ENCODE measurements at places on chromosomes 5 and 9.

DNA sequence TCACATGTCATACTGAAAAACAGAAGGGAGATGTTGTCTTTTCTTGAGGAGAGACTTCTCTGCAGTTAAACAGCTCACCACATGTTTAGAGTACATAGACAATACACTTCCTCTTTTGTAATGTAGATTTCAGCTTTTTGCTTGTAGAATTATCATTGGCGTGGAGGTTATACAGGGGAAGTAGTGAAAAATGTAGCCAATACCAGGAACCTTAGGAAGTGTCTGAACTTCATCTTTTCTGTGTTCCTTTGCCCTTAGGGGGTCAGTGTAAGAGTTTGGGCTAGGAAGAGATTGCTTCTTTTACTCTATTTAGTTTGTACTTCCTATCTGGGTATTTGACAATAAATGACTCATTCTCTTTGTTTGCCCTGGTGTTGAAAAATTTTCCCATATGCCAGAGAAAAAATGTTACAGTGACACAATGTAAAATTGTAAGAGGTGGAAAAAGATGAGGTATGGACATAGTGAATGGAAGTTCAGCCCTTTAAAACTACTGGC, 21.0 kb upstream of the CDKN2B start:
- no peak overlapping the region for H3K27ac ChIP-seq
- no peaks in the 10 kb centered on the region for H3K36me3 ChIP-seq
- no peak overlapping the region for H3K4me3 ChIP-seq
- no peaks in the 10 kb centered on the region for H3K27me3 ChIP-seq
- no peak for DNase-seq
- no peaks in the 10 kb centered on the region for H3K4me1 ChIP-seq

DNA sequence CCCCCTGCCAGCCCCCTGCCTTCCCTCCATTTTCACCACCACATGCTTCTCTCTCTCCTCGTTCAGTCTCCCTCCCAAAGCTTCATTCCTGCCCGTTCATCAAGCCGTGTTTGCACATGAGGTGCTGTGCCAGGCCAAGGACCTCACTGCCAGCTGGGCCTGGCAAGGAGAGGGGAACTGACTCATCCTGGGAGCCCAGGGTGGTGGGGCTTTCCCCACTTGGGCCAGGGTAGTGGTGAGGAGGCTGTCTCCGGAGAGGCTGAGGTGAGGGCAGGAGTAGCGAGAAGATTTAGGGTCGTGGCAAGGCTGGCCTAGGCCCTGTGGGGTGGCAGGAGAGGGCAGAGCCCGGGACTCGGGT, 30.4 kb upstream of the NOTCH1 start:
- DNase-seq = no peak
- H3K4me3 ChIP-seq = no peak overlapping the region
- H3K27me3 ChIP-seq = no peaks in the 10 kb centered on the region
- H3K4me1 ChIP-seq = no peaks in the 10 kb centered on the region
- no peak overlapping the region for H3K27ac ChIP-seq
- H3K36me3 ChIP-seq = no peaks in the 10 kb centered on the region

DNA sequence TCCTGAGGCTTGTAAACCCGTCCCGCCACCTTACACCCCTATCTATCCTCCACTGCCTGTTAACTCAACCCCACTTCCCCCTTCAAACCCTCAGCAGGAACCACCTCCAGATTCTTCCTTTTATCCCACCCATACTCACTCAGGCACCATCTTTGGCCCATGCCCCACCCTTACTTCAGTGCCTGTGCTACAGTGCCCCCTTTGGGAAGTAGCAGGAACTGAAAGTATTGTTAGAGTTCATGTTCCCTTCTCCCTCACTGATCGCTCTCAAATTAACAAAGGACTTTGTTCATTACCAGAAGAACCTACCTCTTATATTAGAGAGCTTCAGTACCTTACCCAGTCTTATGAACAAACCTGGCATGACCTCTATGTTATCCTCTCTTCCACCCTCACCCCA, 92.2 kb upstream of the MOCS2 start:
- no peaks in the 10 kb centered on the region for H3K27me3 ChIP-seq
- no peak for DNase-seq
- no peak overlapping the region for H3K27ac ChIP-seq
- no peak overlapping the region for H3K4me3 ChIP-seq
- no peaks in the 10 kb centered on the region for H3K36me3 ChIP-seq

DNA sequence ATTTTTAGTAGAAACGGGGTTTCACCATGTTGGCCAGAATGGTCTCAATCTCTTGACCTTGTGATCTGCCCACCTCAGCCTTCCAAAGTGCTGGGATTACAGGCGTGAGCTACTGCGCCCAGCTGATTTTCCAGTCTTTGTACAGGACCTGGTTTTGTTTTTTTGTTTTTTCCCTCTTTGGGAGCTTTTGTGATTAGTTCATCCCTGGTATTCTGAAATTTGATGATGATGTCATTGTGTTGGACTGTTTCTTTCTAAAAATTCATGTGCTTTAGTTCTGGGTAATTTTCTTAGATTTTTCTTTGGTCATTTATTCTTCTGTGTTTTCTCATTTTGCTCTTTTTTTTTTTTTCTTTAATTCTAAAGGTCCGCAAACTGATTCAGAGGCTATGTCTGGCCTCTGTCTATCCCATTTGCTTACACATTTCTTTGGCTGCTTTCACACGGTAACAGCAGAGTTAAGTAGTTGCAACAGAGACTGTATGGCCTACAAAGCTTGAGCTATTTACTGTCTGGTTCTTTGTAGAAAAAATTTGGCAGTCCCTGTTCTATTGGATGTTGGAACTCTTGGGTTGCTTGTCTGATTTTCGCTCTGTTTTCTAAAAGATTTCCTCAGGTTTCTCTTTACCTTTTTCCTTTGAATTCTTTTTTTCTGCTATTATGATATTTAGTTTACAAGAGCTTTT, 24.8 kb downstream of the STX17 start:
- H3K27ac ChIP-seq = peak overlapping the region; percentile 48
- H3K27me3 ChIP-seq = no peaks in the 10 kb centered on the region
- no peaks in the 10 kb centered on the region for H3K4me1 ChIP-seq
- no peak overlapping the region for H3K4me3 ChIP-seq

- DNase-seq = no peak
- no peaks in the 10 kb centered on the region for H3K36me3 ChIP-seq
These were observed 1.6 kb downstream of the ADAMTSL2 start for GRCh38 chr9:133536080-133536479.

- DNase-seq = no peak
- no peaks in the 10 kb centered on the region for H3K4me1 ChIP-seq
- no peak overlapping the region for H3K4me3 ChIP-seq
- H3K27ac ChIP-seq = no peak overlapping the region
- H3K36me3 ChIP-seq = peaks cover 30% of the 10 kb centered on the region
These were observed 32.0 kb downstream of the DDX31 start for GRCh38 chr9:132637801-132638200.

DNA sequence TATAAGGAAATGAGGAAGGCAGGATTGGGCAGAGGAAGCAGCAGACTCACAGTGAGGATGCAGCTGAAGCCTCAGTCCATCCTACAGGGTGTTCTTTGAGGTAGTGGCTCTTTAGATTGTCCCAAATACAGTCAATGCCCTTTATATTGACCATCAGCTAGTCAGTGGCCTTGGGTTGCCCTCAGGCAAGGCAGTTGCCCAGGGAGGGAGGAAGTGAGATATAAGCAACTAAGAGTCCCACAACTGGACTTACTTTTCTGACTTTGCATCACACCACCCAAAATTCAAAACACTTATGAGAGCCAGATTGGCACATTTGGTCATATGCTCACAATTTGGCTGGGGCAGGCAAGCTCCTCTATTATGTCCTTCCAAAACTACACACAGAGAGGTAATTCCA, 9.4 kb upstream of the SLC12A2 start:
- H3K36me3 ChIP-seq = no peaks in the 10 kb centered on the region
- H3K27ac ChIP-seq = no peak overlapping the region
- no peaks in the 10 kb centered on the region for H3K4me1 ChIP-seq
- no peak overlapping the region for H3K4me3 ChIP-seq
- H3K27me3 ChIP-seq = no peaks in the 10 kb centered on the region

- no peak for DNase-seq
- no peaks in the 10 kb centered on the region for H3K4me1 ChIP-seq
- H3K4me3 ChIP-seq = no peak overlapping the region
These were observed 206.6 kb downstream of the MAT2B start for GRCh38 chr5:163712011-163712410.

- no peaks in the 10 kb centered on the region for H3K36me3 ChIP-seq
- no peaks in the 10 kb centered on the region for H3K27me3 ChIP-seq
- peaks cover 47% of the 10 kb centered on the region for H3K4me1 ChIP-seq
- peak overlapping the region; percentile 79 for H3K4me3 ChIP-seq
- no peak overlapping the region for H3K27ac ChIP-seq
- DNase-seq = no peak
These were observed 1.2 kb downstream of the AP3S1 start for GRCh38 chr5:115842952-115843351.

DNA sequence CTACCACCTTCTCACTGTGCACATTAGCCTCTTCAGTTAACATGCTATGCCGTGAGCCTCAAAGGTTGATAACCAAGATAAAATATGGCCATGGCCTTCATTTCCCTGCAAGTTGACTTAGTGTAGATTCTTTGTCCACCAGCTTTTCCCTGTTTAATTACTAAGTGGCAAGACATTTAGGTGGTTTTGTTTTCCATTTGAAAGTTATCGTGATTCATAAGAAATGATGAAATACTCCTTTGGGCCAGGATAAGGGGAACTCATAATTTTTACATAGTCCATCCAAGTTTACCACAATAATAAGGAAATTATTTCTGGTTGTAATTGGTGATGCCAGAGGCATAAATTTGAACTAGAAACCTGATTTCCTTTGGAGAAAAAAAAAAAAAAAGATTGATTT, 609.6 kb downstream of the TAF11L14 start:
- no peak for DNase-seq
- H3K4me1 ChIP-seq = no peaks in the 10 kb centered on the region
- H3K27me3 ChIP-seq = no peaks in the 10 kb centered on the region
- H3K36me3 ChIP-seq = no peaks in the 10 kb centered on the region
- H3K27ac ChIP-seq = no peak overlapping the region

GRCh38 chr5:74252044-74252443, 388.5 kb downstream of the ENC1 start:
- no peaks in the 10 kb centered on the region for H3K36me3 ChIP-seq
- DNase-seq = no peak
- no peak overlapping the region for H3K27ac ChIP-seq
- H3K27me3 ChIP-seq = no peaks in the 10 kb centered on the region
- H3K4me3 ChIP-seq = no peak overlapping the region

DNA sequence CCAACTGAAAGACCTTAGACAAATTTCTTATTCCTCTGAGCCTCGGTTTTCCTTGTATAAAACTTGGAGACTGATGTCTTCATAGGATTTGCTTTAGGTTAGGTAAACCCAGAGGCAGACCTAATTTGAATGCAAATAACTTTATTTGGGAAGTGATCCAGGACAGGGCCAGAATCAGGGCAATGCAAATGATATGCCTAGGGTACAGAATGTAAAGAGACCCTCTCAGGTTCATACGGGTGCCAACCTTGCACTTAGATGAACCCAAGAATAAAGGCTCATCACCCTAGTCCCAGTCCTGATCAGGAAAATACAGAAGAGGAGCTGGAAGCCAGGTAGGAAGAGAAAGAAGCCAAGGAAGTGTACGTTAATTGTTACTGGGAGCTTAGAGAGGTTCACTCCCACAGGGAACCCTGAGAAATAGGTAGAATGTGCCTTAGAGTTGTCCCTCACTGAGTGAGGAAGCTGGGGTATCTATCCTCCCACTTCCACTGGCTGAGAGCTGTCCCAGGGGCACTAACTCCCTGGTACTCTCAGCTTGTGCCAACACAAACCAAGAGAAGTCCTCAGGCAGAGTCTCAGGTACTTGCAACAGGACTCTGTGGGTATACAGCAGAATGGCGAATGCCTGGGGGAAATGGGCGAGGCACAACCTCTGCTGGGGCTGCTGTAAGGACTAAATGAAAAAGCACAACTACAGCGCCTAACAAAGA, 3.1 kb upstream of the HK3 start:
- H3K36me3 ChIP-seq = no peaks in the 10 kb centered on the region
- no peaks in the 10 kb centered on the region for H3K4me1 ChIP-seq
- no peaks in the 10 kb centered on the region for H3K27me3 ChIP-seq

- H3K36me3 ChIP-seq = no peaks in the 10 kb centered on the region
- no peak overlapping the region for H3K27ac ChIP-seq
- no peaks in the 10 kb centered on the region for H3K4me1 ChIP-seq
- DNase-seq = no peak
- no peaks in the 10 kb centered on the region for H3K27me3 ChIP-seq
These were observed 224.7 kb downstream of the CAAP1 start for GRCh38 chr9:26667882-26668281.

DNA sequence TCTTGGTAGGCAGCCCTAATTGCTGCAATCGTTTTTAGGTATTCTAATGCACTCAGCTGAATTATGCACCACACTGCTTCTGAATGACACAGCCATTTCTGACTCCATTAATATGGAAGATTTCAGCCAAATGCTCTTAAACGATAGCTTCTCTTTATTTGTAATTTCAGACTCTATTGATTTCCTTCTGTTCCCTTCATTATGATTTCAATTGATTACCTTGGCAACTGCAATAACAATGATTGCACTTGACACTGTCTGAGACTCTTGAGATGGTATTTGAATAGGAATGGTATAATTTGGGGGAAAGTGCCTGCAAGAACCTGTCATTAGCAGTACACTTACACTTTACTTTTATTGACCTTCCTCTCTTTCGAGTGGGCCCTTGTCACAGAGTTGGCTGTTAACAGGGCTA, 296.1 kb upstream of the DMAC1 start:
- H3K27ac ChIP-seq = no peak overlapping the region
- H3K36me3 ChIP-seq = no peaks in the 10 kb centered on the region

GRCh38 chr5:128276537-128277216, 193.1 kb downstream of the SLC12A2 start:
- H3K36me3 ChIP-seq = no peaks in the 10 kb centered on the region
- DNase-seq = no peak
- no peaks in the 10 kb centered on the region for H3K27me3 ChIP-seq
- H3K27ac ChIP-seq = no peak overlapping the region

DNA sequence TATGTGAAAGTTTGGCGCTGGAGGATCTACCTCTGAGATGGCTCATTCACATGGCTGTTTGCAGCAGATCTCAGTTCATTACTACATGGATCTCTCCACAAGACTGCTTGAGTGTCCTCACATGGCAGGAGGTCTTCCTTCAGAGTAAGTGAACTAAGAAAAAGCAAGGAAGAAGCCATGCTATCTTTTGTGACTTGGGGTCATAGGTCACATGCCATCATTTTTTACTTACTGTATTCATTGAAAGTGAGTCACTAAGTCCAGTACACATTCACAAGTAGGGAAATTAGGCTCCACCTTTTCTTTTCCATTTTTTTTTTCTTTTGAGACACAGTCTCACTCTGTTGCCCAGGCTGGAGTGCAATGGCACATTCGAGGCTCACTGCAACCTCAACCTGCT, 8.7 kb upstream of the CDKN2AIPNL start:
- no peaks in the 10 kb centered on the region for H3K27me3 ChIP-seq
- H3K27ac ChIP-seq = no peak overlapping the region
- H3K36me3 ChIP-seq = no peaks in the 10 kb centered on the region
- no peak for DNase-seq
- no peak overlapping the region for H3K4me3 ChIP-seq

GRCh38 chr5:1806199-1806598, 5.0 kb downstream of the NDUFS6 start:
- no peaks in the 10 kb centered on the region for H3K4me1 ChIP-seq
- no peak overlapping the region for H3K4me3 ChIP-seq
- H3K27ac ChIP-seq = no peak overlapping the region
- H3K27me3 ChIP-seq = no peaks in the 10 kb centered on the region
- peaks cover 10% of the 10 kb centered on the region for H3K36me3 ChIP-seq

- H3K27ac ChIP-seq = no peak overlapping the region
- no peaks in the 10 kb centered on the region for H3K4me1 ChIP-seq
- H3K36me3 ChIP-seq = no peaks in the 10 kb centered on the region
- DNase-seq = no peak
- no peak overlapping the region for H3K4me3 ChIP-seq
- H3K27me3 ChIP-seq = no peaks in the 10 kb centered on the region
These were observed 275.6 kb downstream of the KDM4C start for GRCh38 chr9:7033076-7034045.

Measured in right lobe of liver (tissue), 6 donors.